ENCODE measurements at places on chromosomes 3 and 15.

DNA sequence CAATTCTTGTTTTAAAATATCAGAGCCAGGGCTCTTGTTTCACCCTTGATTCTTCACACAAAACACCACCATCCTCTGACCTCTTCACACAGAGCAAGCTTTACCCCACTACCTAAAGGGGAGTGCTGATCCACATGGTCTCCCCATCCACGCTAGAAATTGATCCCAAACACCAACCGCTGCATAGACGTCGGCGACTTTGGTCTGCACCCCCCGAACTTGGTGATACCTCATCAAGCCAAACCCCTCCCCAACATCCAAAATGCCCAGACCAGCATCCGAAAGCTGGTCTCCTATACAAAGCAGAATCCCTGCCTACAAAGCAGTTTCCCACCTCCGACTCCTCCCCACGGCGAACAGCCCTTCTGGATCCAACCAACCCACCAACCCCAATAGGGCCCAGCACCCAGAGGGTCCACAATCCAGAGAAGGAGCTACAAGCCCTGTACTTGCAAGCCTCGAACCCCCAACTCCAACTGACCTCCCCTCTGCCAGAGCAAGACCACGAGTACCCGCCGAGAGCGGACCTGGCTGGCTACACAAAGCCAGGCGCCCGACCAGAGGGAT is 25.8 kb upstream of the MTHFS start:
- no peak for DNase-seq

DNA sequence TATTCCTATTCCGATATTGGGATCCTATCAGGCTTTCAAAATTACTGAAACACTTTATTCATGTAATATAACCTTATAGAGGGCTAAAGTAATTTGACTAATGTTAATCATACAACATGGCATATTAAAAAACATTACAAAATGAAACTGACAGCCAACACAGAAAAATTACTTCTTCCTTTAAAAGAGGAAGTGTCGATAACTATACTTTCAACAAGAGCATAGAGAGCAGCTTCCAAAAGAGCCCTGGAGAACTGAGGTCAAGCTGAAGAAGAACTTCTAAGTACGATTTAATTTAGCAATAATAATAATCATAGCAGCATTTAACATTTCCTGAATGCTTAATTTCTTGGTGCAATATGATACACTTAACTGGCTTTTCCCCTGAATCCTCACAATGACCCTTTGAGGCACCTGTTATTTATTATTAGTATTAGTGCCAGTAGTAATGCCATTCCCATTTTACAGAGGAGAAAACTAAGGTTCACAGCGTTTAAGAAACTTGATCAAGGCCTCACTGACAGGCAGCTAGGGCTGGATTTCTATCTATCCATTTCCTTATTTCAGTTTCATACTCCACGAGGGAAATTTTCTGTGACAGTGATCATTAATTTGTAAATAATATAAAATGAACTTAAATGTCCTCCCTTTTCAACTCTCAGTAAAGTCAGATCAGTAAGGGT is 181.6 kb downstream of the CFAP20DC start:
- DNase-seq, result no peak

- no peak for DNase-seq
Observed at GRCh38 chr3:133387341-133387740, 12.5 kb upstream of the BFSP2 start.

- no peak for DNase-seq
Observed at GRCh38 chr3:5476403-5476802, 288.9 kb downstream of the EDEM1 start.

DNA sequence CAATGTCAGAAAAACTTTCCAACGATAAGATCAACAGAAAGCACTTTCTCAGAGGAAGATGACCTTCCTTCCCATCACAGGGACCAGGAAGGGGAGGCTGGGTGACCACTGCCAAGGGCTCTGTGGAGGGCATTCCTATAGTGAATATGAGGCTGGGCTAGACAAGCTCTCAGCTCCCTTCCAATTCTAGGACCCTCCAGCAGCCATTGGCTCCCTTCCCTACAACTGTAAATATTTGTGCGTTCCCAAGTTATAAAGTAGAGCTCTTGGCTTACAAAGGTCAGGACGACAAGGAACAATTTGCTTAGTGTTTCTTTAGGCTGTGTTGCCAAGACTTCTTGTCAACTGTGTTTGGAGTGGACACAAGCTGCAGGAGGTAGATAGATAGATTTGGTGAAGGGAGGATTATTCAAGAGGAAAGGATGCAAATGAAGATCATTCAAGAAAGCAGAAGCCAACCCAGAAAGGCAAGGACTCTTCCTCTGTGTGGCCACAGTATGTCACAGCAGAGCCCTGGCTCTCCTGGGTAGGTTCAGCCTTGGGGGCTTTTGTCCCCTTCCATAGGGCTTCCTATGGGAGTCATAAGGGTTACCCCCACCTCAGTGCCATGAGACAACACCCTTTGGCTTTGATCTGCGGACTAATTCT is 223.6 kb upstream of the TLE3 start:
- DNase-seq, result no peak

GRCh38 chr15:65862682-65863081 is 6.6 kb upstream of the RAB11A start:
- DNase-seq, result peak; percentile 68

DNA sequence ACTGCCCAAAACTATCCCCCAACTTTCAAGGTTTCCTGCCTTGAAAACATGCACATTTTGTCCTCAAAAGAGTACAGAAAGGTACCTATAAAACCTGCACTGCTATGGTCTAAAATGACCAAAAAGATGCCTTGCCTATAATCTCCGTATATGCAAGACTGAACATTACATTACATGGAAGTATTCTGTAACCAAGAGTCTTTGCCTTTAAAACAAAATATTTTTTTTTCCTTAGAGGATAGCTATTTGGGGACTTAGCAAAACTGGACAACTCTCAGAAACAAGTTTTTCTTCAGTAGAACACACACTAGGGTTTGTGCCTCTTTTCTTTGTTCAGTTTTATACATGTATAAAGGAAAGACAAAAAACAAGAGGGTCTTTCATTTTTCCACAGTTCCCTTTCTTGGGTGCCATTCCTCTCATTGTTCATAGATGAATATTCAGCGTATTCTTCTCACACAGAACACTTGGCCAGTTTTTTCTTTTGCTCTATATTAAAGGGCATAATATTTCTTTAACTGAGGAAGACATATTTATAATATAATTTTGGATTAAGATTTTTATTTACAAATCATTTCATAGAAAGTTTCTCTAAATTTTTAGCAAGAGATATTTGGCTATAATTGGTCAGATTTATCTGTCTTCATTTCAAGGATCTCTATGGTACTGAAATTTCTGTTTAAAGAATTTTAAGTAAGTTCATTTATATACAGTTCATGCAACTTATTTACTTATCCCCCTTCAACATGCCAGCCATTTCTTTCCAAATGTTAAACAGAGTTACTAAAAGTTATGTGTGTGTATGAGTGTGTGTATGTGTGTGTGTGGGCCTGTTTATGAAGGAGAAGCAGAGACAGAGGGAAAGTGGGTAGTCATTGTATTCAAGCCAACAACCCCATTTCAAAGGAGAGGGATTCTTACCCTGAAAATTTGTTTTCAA is 142.6 kb downstream of the ZBTB20 start:
- no peak for DNase-seq

- peak; percentile 17 for DNase-seq
Observed at GRCh38 chr3:64303401-64303800, 78.1 kb upstream of the PRICKLE2 start.

DNA sequence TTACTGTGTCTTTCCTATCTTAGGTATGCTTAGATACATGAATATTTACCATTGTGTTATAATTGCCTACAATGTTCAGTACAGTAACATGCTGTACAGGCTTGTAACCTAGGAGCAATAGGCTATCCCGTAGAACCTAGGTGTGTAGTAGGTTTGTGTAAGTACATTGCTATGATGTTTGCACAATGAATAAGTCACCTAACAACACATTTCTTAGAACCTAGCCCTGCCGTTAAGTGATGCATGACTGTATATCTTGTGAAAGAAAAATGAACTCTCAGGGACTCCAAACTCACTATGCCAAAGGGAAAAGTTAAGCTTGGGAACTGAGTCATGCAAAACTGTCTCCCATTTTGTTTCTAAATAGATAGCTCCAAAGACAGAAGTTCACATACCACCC is 91.5 kb upstream of the ACP3 start:
- DNase-seq, result no peak

DNA sequence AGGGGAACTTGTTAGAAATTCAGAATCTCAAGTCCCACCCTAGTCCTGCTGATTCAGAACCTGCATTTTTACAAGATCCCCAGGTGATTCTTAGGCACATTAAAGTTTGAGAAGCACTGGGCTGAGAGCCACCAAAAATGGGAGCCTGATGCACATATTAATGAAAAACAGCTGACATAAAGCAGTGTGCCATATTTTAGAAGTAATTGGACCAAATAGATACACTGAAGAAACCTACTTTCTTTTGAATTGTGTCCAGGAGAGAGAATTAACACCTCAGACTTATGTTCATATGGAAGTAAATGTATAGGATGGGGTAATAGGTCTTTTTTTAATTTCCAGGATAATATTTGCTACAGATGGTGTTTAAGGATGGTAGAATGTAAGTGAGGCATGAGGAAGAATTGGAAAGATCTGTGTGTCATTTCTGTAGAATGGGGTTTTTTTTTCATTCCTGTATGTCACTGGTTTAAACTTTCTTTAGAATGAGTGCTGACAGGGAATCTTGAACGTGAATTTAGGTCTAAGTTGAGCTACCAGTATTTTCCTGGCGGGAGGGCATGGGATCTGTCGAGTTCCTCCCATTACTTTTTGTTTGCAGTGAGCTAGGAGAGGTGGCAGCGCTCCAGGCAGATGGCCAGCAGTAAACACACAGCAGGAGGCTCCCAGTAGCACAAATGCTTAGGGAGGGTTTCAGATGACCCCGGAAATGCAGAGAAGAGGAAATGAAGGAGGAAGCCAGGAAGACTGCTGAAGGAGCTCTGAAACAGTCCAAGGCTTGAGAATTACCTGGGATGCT is 185.6 kb downstream of the PLCL2 start:
- peak; percentile 37 for DNase-seq

DNA sequence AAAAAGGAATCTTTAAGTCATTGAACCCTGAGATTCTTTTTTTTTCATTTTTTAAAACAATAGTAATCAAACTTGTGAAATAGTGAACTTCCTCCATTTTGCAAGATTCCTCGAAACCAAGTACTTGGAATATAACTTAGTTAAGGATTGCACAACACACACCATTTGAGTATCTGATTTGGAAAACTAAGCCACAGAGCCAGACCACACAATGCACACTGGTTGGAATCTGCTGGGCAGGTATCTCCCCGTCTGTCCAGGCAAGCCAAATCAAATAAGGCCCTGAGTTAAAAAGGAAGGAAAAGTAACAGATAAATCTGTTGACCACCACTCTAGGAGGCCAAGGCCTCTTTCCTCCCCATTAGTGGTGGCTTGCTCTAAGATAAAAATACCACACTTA is 177.5 kb upstream of the ICE2 start:
- no peak for DNase-seq
